T-helper 17 cell (primary cell): ENCODE measurements at places on chromosomes 2 and 18. TPM values are rescaled to one million over a fixed set of nuclear protein-coding genes. Genes with fewer than 3 reads are reported as not detected.

C2orf81 gene
- total RNA-seq, result 3.3 TPM

DES gene
- total RNA-seq, result not detected

TSPYL6 gene
- total RNA-seq, result not detected

SLC11A1 gene
- 2.7 TPM for total RNA-seq

PROKR1 gene
- total RNA-seq, result not detected

NDC80 gene
- total RNA-seq, result 9.6 TPM

CAPN14 gene
- 0.18 TPM for total RNA-seq

RAX gene
- total RNA-seq, result not detected

KLHL30 gene
- total RNA-seq, result not detected

FRZB gene
- not detected for total RNA-seq
